ENCODE measurements at places on chromosomes 4 and X. TPM values are rescaled to one million over a fixed set of nuclear protein-coding genes. Genes with fewer than 3 reads are reported as not detected.

UGT2B17 gene
- total RNA-seq: not detected

PCDH10 gene
- 1.0 TPM for total RNA-seq

CCNI gene
- total RNA-seq: 176 TPM

LRIT3 gene
- not detected for total RNA-seq

HSFX1 gene
- not detected for total RNA-seq

MAGEA8 gene
- not detected for total RNA-seq

CFI gene
- 0.83 TPM for total RNA-seq

PPP1R2C gene
- not detected for total RNA-seq

CNGA1 gene
- not detected for total RNA-seq

ARMCX4 gene
- 1.2 TPM for total RNA-seq

BEND2 gene
- not detected for total RNA-seq
